ENCODE measurements at places on chromosomes 5 and 9.

GRCh38 chr5:136516637-136517036, 151.3 kb upstream of the TRPC7 start:
- no peak for DNase-seq

- no peak for DNase-seq
Observed at GRCh38 chr5:142749321-142749720, 20.9 kb upstream of the ARHGAP26 start.

GRCh38 chr9:25994605-25995004, 316.4 kb upstream of the TUSC1 start:
- DNase-seq = no peak

DNA sequence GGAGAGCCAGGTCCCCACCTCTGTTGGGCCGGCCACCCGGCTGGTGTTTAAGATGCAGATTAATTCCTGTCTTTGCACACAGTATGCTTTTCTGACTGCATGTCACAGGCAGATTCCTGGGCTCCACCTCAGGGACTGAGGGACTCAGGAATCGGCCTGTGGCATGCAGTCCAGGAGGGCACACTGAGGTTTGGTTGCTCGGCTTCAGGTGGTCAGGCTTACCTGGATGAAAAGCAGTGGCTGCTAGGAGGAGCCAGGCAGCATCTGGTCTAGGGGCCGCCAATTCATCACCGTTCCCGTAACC, 1.1 kb downstream of the WDR5 start:
- DNase-seq = no peak

- DNase-seq = no peak
Observed at GRCh38 chr5:51380603-51381207, 2.5 kb upstream of the ISL1 start.

GRCh38 chr9:3434594-3434993, 91.2 kb downstream of the RFX3 start:
- DNase-seq = no peak

DNA sequence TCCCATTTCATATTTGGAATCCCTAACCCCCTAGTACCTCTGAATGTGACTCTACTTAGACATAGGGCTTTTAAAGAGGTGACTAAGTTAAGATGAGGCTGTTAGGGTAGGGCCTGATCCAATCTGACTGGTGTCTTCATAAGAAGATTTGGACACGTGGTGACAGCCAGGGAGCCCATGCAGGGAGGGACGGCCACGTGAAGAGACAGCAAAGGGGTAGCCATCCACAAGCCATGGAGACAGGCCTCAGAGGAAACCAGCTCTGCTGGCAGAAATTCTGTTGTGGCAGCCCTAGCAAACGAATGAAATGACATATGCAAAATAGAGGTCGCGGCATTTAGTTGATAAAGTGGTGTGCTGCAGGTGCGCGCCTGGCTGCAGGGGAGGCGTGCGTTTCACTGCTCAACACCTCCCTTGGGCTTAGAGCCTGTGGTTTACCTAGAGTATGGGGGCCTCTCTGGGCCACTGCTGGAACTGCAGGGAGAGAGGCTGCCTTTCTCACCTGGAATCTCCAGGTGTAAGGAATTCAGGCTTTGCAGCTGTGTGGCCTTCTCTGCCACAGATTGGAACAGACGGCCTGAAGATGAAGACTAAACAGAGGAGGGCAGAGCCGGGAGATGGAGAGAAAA, 7.1 kb upstream of the AFAP1L1 start:
- DNase-seq = no peak

DNA sequence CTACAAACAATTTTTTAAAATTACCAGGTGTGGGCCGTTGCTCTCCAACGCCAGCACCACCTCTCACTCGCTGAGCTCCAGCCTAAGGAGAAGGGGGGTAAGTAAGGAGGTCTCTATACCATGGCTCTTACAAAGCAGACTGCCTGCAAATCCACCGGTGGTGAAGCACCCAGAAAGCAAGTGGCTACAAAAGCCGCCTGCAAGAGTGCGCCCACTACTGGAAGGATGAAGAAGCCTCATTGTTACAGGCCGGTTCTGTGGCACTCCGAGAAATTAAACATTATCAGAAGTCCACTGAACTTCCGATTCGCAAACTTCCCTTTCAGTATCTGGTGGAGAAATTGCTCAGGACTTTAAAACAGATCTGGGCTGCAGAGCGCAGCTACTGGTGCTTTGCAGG, 46.0 kb downstream of the CDO1 start:
- no peak for DNase-seq

- no peak for DNase-seq
Observed at GRCh38 chr5:73899055-73899454, 273.1 kb downstream of the ARHGEF28 start.

- no peak for DNase-seq
Observed at GRCh38 chr9:20226345-20226744, 396.0 kb downstream of the MLLT3 start.

- no peak for DNase-seq
Observed at GRCh38 chr5:172235827-172236736, 42.1 kb downstream of the EFCAB9 start.

GRCh38 chr5:136853971-136854370, 488.6 kb upstream of the TRPC7 start:
- no peak for DNase-seq

GRCh38 chr9:16619914-16620520, 250.5 kb downstream of the BNC2 start:
- no peak for DNase-seq

DNA sequence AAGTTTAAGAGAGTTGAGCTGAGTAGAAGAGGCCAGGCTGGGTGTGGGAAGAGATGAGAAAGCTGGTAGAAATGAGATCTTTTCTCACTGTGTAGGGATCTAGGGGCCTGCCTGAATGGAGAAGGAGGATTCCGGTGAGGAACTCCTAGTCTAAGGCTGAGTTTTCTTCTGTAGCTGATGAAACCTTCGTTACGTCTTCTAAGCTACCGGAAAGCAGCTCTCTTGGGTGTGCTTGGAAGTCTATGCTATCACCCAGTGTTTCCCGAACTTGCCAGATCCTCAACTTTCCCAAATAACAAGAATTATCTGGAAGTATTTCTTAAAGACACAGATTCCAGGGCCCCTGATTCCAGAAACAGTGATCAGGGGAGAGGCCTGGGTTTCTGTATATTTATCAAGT, 55.4 kb upstream of the TNFSF15 start:
- DNase-seq = no peak

- DNase-seq = no peak
Observed at GRCh38 chr5:32651638-32652037, 59.5 kb upstream of the NPR3 start.

GRCh38 chr9:109437286-109437685, 60.8 kb downstream of the PTPN3 start:
- DNase-seq = no peak

- no peak for DNase-seq
Observed at GRCh38 chr9:15069106-15069505, 158.9 kb upstream of the FREM1 start.

GRCh38 chr9:118532592-118532991, 828.4 kb downstream of the TLR4 start:
- DNase-seq = no peak

- no peak for DNase-seq
Observed at GRCh38 chr5:392431-392988, 50.5 kb upstream of the EXOC3 start.

DNA sequence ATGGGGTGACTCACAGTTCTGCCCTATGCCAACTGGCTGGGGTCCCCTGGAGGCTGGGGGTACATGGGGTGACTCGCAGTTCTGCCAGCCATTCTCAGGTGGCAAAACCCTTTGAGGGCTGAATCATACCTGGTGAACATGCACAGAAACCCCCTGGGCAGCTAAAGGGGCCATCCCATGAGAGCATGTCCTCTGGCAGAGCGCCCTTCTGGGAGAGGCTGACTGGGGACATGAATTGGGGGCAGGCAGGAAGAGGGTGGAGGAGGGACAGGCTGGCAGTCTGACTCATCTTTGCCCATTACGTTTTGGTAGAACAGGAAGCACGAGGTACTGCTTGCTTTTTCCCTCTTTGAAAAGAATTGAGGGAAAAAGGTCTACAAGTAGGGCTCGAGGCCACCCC, 16.7 kb downstream of the TRAF1 start:
- no peak for DNase-seq

- no peak for DNase-seq
Observed at GRCh38 chr5:113548396-113548795, 34.9 kb downstream of the YTHDC2 start.

DNA sequence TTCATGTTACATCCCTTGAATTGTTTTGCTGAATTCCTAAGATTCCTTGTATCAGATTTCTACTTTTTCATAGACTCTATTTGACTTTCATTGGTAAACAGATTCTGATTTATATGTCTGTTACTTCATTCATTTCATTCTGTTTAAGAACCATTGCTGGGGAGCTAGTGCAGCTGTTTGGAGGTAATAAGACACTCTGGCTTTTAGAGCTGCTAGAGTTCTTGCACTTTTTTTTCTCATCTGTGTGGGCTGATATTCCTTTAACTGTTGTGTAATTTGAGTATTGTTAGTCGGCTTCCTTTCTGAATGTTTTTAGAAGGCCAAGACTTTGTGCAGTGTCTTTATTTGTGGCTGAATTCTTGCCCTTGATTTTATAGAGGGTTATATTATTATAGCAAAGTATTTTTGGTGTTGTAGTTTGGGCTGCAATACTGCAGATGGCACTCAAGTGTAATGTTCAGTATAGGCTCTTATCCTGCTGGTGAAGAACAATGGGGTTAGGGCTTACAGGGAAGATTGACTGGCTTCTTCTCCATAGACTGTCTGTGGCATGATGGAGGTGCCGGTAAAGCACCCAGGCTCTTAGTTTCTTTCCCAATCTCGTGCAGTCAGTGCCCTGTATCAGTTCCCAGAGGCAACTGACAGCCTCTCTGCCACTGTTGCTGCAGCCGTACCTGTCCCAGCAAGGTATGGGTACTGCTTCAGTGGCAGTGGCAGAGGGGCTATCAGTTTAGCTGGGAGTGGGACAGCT, 162.2 kb downstream of the OXCT1 start:
- peak; percentile 31 for DNase-seq

DNA sequence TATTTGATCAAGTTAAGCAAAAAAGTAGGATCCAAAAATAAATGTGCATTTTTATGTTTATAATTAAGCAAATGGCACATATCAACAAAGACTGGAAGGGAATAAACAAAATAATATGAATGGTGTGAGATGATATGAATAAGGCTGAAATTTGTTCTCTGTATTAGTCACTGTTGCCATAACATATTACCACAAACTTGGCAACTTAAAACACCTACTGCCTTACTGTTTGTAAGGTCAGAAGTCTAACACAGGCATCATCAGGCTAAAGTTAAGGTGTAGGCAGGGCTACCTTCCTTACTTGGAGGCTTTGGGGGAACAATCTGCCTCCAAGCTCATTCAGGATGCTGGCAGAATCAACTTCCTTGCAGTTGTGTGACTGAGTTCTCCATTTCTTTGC, 19.3 kb downstream of the PGGT1B start:
- DNase-seq = no peak

DNA sequence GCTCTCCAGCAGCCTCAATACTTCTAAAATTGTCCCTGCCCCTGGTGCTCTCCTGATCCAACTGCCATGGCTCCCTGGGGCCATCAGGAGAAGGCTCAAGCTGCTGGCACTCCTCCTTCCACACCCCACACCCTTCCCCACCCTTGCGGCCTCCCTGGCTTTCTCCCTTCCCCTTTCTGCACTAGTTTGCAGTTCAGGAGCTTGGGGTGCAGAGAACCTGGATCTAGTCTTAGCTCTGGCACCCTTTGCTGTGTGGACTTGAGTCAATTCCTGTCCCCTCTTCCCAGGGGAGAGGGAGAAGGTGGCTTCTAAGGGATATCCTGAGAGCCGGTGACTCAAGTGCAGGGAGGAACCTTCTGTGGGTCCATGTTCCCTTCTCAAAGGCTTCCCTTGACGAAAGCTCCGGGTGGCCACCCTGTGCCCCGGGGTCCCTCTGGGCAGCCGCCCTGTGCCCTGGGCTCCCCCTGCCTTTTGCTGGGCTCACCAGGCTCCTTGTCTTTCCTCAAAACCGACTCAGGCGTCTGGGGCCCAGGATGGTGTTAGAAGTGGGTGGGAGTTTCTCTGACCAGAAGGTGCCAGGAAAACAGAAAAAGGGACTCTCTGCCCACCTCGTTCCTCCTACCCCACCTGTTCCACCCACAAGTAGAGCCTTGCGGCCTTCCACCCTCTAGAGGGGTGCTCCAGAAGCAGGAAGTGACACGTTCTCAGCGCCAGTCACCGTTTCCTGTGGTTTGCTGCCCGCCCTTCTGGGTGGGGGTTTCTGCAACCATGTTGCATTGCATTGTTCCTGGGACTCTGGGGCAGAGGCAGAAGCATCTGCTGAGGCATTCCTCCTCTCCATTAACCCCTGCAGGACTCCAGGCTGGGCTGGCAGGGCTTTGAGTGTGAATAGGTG, 15.0 kb downstream of the GLIPR2 start:
- DNase-seq = no peak

DNA sequence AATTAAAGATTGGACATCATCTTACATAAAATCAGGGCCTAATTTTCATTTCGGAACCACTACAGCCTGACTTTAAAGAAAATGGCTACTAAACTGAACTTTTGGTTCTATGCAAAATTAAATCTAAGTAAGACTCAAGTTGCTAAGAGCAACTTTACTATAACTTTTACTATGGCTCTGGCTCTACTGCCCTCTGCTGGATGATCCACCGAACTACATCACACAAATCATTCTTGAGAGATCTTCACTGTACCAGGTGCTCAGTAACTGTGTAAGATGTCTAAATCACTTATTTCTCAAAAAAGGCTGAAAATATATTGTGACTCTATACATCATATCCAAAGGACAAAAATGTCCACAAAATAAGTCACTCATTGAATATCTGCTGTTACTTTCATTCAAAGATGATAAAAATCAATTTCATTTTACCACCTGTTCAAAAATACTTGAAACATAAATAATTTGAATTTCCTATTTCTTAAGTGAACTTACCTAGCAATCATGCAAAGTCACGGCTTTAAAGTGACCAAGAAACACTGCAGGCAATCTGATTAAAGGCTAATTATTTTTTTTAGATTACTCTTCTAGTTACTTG, 13.5 kb downstream of the MOCS2 start:
- peak; percentile 68 for DNase-seq

- DNase-seq = no peak
Observed at GRCh38 chr5:99004960-99005359, 76.2 kb upstream of the CHD1 start.

- no peak for DNase-seq
Observed at GRCh38 chr5:113526421-113526820, 12.9 kb downstream of the YTHDC2 start.

DNA sequence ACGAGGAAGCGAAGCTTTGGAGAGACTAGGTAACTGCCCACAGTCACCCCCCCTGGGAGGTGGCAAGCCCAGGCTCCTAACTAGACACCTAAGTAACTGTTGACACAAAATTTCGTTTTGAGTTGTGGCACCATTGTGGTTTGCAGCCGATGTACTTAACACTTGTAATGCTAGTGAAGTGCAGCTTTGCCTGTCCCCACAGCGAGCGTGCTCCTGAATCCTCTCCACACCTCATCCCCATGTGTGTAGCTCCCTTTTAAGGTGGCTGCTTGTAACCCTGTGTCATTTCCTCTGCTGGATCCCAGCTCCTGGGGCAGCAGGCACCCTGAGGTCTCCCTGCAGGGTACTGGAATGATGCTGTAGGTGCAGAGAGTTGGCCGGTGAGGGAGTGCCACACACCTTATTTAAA, 114.9 kb downstream of the TRIO start:
- DNase-seq = no peak

Measured in astrocyte of the cerebellum (primary cell).